ENCODE measurements at places on chromosomes 2 and 18. TPM values are rescaled to one million over a fixed set of nuclear protein-coding genes. Genes with fewer than 3 reads are reported as not detected.

PSMA8 gene
- total RNA-seq: not detected

TWIST2 gene
- total RNA-seq: 0.83 TPM

DIPK1C gene
- total RNA-seq: not detected

CIB4 gene
- total RNA-seq: not detected

DNA sequence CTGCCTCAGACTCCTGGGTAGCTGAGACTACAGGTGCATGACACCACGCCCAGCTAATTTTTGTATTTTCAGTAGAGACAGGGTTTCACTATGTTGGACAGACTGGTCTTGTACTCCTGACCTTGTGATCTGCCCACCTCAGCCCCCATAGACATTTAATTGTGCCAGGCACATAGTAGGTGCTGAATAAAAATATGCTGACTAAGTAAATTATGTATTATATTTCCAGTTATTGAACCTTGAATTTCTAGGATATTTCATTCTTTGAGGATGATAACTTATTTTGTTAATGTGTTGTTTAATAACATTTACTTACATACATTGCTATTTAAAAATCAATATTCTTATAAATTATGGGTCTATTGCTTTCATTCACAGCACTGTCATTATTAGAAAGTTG lies 190.4 kb upstream of the LRRTM4 start:
- no peak for DNase-seq

DNA sequence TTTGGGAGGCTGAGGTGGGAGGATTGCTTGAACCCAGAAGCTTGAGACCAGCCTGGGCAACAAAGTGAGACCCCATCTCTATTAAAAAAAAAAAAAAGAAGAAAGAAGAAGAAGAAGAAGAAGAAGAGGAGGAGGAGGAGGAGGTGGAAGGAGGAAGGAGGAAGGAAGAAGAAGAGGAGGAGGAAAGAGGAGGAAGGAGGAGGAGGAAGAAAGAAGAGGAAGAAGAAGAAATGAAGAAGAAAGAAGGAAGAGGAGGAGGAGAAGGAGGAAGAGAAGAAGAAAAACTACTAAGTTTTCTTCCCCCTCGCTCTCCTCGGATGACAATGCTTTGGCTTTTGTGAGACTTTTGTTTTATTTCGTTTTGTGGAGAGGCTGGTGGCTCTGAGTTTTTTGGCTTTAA lies 30.1 kb upstream of the EFHD1 start:
- DNase-seq: no peak

DNA sequence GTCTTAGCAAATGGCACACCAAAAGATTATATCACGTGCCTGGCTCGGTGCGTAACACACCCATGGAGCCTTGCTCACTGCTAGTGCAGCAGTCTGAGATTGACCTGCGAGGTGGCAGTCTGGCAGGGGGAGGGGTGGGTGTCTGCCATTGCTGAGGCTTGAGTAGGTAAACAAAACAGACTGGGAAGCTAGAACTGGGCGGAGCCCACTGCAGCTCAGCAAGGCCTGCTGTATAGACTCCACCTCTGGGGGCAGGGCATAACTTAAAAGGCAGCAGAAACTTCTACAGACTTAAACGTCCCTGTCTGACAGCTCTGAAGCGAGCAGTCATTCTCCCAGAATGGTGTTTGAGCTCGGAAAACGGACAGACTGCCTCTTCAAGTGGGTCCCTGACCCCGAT lies 55.9 kb upstream of the FSHR start:
- no peak for DNase-seq

- DNase-seq: no peak
Measured at GRCh38 chr2:172100935-172101820, 1.5 kb downstream of the DLX2 start.

GRCh38 chr2:15810477-15811150 lies 129.7 kb upstream of the MYCN start:
- DNase-seq: no peak

- DNase-seq: no peak
Measured at GRCh38 chr2:10103179-10103578, 19.4 kb upstream of the RRM2 start.
